ENCODE measurements at places on chromosomes 6 and 20. TPM values are rescaled to one million over a fixed set of nuclear protein-coding genes. Genes with fewer than 3 reads are reported as not detected.
A peak's percentile ranks its signal among the peaks of the same experiment; 100 is the strongest.

DNA sequence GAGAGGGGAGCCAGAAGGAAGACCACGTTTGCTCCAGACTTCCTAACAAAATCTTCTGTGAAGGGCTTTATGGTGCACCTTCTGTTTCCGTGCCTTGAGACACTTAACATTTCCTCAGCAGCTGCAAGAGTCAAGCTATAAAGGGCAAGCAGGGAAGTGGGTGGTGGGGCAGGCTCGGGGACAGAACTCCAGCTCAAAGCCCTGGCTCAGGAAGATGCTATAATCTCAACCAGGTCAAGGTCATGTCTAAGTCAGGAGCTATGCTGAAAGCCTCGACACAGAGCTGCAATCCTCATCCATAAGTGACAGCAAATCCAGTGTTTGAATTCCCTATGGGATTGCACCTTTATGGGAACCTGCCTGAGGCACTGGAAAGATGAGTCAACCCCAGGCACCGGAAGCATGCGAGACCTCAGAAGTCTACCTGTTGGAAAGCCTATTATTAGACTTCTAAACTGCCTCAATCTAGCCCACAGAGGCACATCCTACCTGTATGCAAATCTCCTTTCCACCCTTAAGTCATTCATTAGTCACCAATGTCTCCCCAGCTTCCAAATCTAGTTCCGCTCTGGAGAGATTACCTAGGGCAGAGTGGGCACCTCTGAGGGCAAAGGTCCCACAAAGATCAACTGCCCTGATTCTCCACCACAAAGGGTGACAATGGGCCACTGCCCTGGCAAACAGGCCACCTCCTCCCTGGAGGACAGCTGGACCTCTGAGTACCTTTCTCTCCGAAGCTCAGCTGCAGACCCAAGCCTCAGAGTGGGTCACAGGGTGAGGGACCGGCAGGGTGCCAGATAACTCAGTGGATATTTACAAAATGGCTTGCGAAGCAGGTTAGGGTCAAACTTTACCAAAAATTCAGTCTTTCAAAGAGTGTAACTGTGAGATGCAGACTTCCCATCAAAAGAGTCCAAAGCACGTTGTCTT lies 287.0 kb downstream of the CDC5L start:
- DNase-seq: no peak

- DNase-seq: no peak
Observed at GRCh38 chr20:50308513-50309279, 118.1 kb downstream of the CEBPB start.

SMIM13 gene
- polyA plus RNA-seq: 16.6 TPM

GRCh38 chr6:30814146-30815040 lies 69.9 kb upstream of the DDR1 start:
- DNase-seq: no peak

DNA sequence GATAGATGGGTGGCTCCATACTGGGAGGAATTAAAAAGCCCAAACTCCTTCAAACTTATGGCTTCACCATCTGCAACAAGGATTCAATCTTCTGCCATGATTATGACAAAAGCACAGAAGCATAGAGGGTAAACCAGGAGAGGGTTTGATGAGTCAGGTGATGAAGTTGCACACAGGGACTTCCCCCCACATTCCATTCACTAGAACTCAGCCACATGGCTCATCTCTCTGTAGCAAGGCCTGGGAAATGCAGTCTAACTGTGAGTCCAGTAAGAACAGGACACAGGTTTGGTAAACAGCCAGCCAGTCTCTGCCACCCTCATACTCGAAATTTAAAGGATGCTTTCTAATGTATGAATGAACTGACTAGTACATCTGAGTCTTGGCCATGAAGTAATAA lies 142.9 kb downstream of the HIVEP2 start:
- no peak for DNase-seq

- DNase-seq: no peak
Observed at GRCh38 chr6:3422435-3423070, 34.3 kb downstream of the SLC22A23 start.

DNA sequence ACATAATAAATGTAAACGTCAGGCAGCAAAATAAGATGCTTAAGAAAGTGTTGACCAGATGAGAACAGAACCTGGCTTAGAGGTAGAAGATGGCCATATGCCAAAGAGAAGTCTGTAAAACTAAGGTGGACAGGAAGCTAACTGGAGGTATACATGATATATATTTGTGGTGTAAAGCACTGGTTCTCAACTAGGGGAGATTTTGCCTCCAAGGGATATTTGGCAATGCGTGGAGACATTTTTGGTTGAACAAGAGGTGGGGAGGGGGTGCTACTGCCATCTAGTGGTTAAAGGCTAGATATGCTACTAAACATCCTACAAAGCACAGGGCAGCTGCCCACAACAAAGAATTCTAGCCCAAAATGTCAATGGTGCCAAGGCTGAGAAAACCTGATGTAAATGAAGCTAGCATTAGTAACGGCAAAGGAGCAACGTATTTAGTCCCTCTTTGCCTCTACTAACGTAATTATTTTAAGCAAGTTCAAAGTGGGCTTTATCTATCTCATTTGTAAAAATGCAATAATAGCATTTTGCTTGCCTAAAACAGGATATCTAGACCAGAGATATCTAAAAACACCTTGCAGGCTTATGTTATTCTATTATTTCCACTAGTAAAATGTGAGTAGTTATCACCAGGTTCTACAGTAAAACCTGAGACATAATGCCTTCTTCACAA lies 182.6 kb downstream of the RNGTT start:
- DNase-seq: peak; percentile 11

DNA sequence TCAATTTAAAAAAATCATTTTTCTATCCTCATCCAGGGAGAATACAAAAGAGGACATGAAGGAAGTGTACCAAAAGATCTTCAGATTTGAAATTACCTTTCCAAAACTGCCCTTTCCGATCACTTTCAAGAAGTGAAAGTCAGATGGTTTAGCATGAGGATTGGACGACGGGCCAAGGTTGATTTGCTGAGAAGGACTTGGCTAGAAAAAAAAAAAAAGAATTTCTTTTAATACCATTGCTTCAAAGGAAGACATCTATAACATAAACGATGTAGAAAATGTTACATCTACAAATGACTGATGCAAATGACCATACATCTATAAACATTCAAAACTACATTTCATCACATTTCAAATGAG lies 120.9 kb upstream of the SLC2A12 start:
- no peak for DNase-seq

GRCh38 chr20:17655286-17655651 lies 26.8 kb downstream of the RRBP1 start:
- no peak for DNase-seq

RAMACL gene
- polyA plus RNA-seq: 2.0 TPM

MAS1 gene
- polyA plus RNA-seq: not detected

DNA sequence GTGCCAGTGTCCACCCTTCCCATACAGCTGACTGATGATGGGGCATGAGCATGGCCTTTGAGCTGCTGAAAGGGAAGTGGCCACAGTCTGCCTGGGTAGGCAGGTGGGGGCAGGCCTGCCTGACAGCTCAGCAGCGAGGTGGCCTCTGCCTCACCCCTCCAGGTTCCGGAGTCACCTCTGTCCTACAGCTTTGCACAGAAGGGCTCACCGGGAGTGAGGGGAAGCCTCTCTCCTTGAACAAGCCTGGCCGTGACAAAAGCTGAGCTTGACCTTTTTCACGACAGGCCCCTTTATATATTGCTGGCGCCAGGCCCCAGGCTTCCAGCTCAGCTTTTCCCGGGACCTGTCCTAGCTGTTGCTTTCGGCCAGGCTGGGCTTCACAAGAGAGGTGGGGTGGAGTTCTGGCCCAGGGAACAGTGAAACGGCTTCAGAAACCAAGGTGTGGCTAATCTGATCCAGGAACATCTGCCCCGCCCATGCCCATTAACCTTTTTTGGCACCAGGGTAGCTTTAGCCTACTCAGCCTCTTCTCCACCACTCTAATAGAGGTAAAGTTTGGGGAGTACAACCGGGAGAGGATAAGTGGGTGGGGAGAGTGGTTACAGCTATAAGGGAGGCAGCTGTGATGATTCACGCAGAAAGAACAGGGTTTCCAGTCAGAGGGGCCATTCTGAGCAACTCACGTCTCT lies 42.9 kb downstream of the C6orf132 start:
- no peak for DNase-seq

DNA sequence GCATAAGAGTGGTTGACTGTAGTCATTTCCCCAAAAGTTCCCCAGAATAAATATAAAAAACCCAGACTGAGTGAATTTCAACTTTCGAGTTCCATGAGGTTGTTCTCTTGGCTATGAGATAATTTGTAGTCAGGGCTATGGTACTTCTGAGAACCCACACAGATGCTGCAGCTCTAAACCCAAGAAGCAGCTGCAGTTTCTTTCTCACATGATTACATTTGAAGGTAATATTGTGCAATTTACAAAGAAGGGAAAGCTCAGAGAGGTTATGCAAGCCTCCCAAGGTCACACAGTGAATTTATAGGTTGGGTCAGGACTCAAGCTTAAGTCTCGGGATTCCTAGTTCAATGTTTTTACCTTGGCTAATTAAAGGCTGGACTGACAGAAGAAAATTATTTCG lies 29.7 kb upstream of the CD93 start:
- DNase-seq: no peak

ARHGAP40 gene
- polyA plus RNA-seq: 1.9 TPM

- no peak for DNase-seq
Observed at GRCh38 chr20:57747861-57748481, 38.2 kb upstream of the PMEPA1 start.
